HT-29 (cell line): ENCODE measurements at places on chromosomes 2 and 18.

DNA sequence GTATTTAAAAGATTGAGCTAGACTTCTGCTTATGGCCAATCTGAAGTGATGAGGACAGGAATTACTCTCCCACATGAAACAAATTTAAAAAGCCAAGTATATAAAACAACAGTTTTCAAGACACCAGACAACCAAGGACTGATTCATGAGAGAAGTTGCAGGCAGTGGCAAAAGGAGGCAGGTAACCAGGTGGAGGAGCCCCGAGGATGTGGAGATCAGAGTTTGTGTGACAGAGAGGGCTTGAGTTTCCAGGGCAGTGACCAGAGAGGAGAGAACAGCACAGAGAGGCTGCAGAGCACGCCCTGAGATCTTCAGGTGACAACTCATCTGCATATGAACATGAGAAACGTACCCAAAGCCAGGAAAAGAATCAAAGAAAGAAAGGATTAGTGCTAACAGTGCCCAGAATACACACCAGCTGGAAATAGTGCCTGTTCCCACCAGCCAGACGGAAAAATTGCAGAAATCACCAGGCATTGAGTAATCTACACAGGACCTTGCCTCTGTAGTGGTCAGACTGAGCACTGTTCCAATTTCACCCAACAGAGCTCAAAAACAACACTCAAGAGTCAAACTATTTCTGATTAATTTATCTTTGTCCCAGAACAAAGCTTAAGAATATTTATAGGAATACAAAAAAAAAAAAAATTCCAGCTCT lies 173.1 kb downstream of the SEPTIN10 start:
- no peak for DNase-seq

GRCh38 chr18:54878159-54878622 lies 49.9 kb downstream of the RAB27B start:
- no peak for DNase-seq

GRCh38 chr2:172472446-172473033 lies 45.2 kb downstream of the ITGA6 start:
- DNase-seq: no peak

DNA sequence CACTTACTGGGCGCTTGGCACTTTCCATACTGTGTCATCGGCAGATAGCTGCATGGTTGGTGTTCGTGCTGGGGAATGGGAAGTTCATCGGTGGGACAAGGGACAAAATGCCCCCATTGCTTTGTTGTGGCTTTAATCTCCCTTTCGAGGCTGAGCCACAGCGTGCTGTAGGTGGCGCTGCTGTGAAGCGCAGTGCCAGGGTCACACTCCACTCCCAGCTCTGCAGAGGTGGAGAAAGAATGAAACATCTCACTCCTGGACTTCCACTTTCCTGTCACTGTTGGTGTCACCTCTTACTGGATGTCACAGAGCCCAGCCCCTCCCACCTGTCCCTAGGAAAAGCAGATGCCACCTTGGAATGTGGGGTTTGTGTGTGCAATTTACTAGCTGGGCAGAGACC lies 8.7 kb downstream of the TYMS start:
- no peak for DNase-seq

DNA sequence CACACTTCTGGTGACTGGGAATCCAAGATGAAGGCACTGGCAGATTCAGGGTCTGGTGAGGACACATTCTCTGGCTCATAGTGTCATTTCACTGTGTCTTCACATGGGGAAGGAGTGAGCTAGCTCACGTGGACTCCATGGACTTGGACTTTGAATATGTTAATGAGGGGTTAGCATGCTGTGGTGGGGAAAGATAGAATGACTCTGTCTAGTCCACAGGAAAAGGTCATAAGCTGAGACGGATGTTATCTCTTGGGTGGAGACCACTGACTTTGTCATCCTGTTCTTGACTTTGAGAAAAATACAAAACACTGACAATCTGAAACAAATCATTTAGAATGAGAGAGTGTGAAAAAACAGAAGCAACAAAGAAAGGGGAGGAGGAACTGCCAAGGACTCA lies 145.9 kb downstream of the PIK3C3 start:
- DNase-seq: no peak

DNA sequence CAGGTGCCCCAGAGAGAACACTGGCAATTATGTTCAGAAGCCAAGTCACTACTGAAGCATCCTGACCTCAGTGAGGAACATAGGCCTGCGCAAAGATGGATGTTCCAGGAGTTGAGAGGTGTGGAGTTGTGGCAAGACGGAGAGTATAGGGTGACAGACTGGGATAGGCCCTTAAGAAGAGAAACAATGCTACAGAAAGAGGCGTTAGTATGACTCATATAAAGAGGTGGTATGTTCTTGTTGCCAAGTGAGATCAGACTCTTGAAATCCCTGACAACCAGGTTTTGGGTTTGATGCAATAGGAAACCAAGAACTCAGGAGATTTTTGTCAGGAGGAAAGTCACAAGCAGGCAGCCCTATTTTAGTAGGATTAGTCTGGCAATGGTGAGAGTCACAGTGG lies 185.6 kb downstream of the RIT2 start:
- no peak for DNase-seq

- DNase-seq: no peak
Measured at GRCh38 chr2:213167271-213167930, 16.0 kb upstream of the IKZF2 start.

- no peak for DNase-seq
Measured at GRCh38 chr2:130808482-130809268, 28.0 kb upstream of the ARHGEF4 start.

DNA sequence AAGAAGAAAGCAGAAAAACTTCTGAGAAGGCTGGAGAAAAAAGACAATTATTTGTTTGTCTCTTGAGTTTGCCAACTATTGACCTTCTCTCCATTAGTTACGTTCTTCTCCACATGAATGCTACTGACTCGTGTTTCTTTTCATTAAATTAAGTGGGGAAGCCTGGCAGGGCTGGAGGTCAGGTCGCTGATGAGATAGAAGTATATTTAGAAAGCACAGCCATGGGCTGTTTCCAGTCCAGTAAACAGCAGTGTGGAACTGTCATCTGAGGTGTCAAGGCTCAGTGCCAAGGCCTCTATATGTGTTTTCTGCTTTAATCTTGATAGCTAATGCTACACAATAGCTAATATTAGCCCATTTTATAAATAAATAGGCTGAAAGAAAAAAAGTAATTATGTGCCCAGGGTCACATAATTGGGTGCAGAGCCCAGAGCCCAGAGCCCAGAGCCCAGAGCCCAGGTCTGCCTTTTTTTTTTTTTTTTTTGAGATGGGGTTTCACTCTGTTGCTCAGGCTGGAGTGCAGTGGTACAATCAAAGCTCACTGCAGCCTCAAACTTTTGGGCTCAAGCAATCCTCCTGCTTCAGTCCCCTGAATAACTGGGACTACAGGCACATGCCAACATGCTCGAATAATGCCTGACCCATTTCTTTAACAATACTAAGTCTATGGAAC lies 6.3 kb downstream of the MSGN1 start:
- no peak for DNase-seq

GRCh38 chr2:136490100-136490499 lies 275.2 kb upstream of the THSD7B start:
- no peak for DNase-seq

- DNase-seq: peak; percentile 14
Measured at GRCh38 chr2:118250463-118250862, 162.2 kb downstream of the INSIG2 start.

GRCh38 chr2:109403841-109404201 lies 209.9 kb downstream of the SEPTIN10 start:
- DNase-seq: no peak
